Activated CD8-positive, alpha-beta memory T cell treated with anti-CD3 and anti-CD28 coated beads for 4 hours (primary cell): ENCODE measurements at places on chromosomes 1 and 21.

DNA sequence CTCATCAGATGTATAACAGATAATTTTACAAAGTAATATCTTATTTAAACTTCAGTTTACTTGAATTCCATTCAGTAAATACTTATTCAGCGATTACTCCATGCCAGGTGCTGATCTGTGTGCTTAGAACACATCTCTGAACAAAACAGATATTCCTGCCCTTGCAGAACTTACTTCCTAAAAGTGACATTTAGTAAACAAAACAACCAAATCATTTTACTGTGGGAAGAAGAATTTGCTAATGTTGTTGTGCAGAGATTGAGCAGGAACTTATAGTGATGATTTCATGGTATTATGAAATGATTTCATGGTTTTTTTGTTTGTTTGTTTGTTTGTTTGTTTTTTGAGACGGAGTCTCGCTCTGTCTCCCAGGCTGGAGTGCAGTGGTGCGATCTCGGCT, 39.3 kb upstream of the WLS start:
- DNase-seq: no peak

DNA sequence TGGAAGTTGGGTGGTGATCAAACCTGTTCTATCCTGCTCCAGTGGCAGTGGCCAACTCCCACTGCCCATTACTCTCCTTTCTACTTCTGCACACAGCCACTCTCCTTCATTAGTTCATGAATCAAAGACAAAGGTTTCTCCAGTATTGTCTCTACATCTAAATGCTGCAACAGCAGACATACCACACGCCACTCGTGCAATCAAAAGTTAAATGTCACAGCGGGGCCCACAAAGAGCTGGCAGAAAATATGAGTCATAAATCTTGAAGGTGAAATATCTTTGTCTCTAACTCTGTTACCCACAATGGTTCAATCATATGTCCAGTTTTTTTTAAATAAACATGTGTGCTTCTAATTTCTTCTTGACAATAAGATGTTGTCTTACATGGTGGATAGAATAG, 13.3 kb downstream of the APCS start:
- DNase-seq: no peak

- DNase-seq: no peak
These were observed 68.4 kb downstream of the EPHB2 start for GRCh38 chr1:22778862-22779520.

DNA sequence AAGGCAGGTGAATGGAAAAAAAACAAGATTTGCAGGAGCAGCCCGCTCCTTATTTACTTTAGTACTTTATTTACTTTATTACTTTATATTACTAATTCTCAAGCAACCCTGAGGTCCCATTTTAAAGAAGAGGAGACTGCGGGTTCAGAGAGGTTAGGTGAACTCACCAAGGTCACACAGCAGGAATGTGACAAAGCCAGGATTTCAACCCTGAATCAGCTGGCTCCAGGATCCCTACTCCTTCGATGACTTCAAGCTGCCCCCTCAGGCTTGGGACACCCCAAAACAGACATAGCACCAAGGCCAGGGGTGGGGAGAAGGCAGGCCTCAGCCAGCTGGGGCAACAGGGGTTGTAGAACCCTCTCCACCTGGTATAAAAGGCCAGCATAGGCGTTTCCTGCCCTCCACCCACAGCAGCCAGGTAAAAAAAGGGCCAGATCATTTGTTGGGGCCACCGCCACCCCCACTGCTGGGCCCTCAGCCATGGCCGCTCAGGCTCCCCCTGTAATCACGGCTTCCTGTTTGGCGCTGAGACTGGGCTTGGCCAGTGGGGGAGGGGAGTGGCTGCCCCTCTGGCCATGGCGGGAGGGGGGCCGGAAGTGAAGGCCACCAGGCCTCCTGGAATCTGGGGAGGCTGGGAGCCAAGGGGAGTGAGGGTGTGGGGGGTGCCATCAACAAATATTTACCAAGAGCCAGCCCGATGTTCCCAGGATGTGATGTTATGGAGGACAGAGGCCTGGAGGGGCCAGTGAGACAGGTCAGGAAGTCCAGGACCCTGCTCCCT, 6.6 kb downstream of the SDC3 start:
- DNase-seq: no peak

DNA sequence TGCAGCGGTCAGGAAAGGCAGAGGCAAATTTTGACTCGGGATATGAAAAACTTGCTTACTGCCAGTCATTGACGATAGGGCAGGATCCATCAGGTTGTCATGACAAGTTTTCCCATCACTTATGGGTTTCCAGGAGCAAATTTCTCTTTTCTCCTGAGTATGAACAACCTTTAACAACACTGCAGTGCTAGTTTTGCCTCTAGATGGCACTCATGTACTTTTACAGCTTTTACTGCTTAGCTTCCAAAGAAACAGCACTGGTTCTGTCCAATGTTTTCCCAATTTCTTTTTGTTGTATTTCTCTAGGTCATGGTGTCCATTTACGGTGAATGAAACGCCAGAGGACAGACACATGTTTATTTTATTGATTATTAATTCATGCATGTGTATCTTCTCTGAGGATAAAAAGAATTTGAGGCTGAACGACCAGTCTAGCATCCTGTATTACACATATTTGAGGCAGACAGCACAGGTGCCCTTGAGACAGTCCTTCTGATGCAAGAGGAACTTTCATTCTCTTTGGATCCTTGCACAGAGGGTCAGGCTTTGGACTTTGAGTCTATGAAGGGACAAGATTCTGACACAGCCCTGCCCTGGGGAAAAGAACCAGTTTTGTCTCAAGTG, 112.3 kb upstream of the TRABD2B start:
- DNase-seq: no peak

GRCh38 chr1:119655154-119655553, 7.1 kb upstream of the ZNF697 start:
- DNase-seq: no peak

DNA sequence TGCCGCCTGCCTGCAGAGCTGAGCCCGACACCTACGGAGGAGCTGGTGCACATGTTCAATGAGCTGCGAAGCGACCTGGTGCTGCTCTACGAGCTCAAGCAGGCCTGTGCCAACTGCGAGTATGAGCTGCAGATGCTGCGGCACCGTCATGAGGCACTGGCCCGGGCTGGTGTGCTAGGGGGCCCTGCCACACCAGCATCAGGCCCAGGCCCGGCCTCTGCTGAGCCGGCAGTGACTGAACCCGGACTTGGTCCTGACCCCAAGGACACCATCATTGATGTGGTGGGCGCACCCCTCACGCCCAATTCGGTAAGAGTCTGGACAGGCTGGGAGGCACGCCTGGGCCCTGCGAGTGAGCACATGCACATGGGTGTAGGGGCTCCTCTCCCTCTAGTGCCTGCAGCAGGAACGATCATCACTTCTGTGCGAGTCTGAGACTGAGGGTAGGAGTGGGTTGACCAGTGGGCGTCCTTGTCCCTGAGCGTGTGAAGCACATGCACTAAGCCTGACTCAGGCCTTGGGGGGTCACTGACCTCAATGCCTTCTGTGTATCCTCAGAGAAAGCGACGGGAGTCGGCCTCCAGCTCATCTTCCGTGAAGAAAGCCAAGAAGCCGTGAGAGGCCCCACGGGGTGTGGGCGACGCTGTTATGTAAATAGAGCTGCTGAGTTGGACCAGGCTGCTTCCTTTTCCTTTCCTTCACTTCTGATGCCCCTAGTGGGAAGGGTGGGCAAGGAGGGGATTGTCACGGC, 6.9 kb downstream of the DMAP1 start:
- DNase-seq: no peak

DNA sequence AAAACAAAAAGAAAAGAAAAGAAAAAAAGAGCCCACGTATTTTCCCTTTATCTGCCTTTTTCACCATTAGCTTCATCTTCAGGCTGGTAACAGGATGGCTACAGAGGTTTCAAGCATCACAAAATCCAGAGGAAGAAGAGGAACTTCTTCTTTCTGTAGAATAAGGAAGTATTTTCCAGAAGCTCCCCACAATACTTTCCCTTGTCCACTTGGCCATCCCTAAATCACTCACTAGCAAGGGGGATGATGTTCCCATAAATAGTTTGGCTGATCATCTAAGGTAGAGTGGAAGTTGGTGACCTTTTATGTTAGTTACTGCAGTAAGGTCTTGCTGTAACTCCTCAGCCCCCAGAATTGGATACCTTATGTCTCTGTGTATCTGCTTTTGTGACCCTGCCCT, 45.1 kb upstream of the RNF11 start:
- no peak for DNase-seq

GRCh38 chr1:27220096-27220495, 14.3 kb upstream of the WDTC1 start:
- no peak for DNase-seq

DNA sequence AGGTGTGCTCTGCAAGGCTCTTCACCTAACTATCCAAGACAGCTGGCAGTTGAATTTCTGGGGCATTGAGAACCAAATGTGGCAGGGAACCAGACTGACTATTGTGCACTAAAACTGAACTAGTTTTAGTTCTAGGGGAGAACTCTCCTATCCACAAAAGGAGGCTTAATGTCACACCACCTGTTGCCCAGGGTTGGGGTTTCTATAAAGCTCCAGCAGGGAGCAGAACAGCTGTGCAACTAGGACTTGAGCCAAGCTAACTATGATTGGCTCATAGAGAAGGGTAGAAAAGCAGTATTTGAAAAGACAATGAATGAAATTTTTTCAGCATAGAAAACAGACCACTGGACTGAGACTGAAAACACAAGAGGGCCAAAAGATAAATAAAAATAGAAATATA, 53.3 kb upstream of the FGGY start:
- no peak for DNase-seq

GRCh38 chr1:212791261-212791675, 309 bp downstream of the NSL1 start:
- no peak for DNase-seq
